H54 (cell line): ENCODE measurements at places on chromosomes 12 and 14.

DNA sequence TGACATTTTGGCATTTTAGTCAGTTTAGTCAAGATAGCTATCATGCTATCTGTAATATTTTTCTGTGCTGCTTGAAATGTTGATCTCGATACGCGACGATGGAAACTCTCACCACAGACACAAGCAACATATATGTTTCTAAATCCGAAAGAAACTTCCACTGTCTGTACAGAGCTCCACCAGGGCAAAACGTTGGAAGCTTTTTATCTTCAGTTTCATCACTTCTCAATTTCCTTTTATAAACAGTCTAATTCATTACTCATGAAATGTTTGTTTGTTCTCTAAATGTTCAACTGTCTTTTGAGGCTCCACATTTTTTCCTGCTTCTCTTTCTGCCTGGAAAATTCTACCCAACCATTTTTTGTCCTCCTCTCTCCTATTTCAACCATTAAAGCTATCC lies 737.6 kb downstream of the SLC16A7 start:
- DNase-seq = no peak

DNA sequence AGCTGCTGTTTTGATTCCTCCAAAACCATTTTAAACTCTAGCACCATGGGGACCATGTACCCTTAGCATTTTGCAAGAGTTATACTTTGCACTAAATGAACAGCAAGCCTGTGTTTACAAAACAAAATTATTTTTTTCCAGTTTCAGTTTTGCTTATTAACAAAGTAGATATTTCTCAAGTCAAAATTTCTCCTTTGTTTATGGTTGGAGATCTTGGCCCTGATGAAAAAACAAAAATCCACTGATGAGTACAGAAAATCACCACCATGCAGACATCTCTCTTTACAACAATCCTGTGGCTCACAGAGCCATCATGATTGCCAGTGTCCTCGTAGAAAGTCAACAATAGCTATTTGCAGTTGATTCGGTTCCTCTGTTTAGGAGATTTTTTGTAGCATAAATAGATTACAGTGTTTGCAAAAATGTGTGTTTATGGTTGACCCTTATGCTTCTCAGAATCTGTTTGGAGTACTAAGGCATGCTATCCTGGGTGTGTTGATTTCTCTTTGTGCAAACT lies 201.1 kb upstream of the NUDT4 start:
- no peak for DNase-seq

DNA sequence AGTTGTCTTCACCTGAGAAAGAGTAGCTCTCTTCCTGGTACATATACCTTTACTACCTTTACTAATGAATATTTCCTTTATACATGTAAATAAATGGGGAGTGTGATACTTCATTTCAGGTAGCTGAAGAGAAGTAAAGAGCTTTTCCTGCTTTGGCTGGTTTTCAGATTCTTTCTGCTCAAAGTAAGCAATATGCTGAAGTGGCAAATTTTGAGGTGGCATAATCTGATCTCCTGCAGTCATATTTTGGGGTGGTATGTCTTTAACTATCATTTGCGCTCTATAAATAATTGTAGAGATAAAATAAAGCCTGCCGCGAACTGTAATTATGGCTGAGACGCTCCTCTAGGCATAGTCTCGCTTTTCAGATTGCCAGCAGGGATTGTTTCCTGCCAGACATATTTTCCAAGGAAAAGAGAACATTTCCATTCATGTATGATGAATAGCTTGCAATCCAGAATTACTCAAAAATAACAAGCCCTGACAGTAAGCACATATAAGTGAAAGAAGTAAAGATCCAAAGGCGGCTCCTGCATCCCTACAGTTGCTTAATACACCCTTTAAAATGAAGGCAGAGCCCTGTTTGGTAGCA lies 200.7 kb downstream of the C12orf50 start:
- DNase-seq = no peak

DNA sequence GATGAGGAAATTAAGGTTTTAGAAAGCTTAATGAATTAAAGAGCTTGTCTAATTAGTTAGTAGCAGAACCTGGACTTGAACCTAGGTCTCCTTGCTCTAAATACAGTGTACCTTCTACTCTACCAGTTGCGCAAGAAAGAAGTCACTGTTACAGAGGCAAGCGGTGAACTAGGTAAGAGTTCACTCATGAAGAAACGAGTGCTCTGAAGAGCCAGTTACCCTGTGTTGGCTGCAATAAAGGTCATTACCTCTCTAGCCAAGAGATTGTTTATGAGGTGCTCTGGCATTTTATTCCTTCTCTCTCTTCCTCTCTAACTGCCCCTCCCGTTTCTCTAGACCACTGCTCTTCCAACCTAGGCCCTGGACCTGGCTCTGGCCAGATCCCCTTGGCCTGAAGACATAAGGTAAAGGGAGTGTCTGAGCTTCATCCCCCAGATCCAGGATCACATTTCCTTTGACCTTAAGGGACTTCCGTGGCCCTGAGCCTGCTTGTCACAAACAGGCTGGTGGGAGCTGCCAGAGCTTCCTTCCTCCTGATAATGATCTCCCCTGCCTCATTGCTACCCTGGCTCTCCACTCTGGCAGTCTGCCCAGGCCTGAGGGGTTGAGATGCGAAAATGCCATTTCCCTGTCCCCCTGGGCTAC lies 1.9 kb downstream of the RNASE7 start:
- no peak for DNase-seq

- DNase-seq = no peak
Measured at GRCh38 chr12:115421796-115422709, 738.1 kb upstream of the TBX3 start.

- no peak for DNase-seq
Measured at GRCh38 chr12:106333010-106333409, 24.5 kb upstream of the POLR3B start.

- no peak for DNase-seq
Measured at GRCh38 chr12:21604245-21605101, at the start of gene GYS2. TSS of gene GYS2 (minus strand) at chr12:21604847. CDS start at chr12:21604592, 255 bp downstream.

DNA sequence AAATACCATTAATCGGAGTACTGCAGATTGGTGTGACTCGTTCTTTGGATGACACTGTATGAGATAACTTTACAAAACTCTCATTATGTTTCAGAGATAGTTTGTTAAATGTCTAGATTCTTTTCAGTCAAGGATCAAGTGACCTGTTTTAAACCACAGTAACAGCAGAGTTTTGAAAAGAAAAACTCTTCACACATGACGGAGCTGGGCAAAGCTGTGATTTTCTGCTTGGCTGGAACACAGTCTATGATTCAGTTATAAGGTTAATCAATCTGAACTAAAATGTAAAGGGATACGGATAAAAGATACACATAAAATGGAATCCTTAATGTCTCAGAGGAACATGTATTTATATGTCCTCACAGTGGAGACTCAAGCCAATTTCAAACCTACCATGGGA lies 573.2 kb downstream of the PRKD1 start:
- DNase-seq = no peak

DNA sequence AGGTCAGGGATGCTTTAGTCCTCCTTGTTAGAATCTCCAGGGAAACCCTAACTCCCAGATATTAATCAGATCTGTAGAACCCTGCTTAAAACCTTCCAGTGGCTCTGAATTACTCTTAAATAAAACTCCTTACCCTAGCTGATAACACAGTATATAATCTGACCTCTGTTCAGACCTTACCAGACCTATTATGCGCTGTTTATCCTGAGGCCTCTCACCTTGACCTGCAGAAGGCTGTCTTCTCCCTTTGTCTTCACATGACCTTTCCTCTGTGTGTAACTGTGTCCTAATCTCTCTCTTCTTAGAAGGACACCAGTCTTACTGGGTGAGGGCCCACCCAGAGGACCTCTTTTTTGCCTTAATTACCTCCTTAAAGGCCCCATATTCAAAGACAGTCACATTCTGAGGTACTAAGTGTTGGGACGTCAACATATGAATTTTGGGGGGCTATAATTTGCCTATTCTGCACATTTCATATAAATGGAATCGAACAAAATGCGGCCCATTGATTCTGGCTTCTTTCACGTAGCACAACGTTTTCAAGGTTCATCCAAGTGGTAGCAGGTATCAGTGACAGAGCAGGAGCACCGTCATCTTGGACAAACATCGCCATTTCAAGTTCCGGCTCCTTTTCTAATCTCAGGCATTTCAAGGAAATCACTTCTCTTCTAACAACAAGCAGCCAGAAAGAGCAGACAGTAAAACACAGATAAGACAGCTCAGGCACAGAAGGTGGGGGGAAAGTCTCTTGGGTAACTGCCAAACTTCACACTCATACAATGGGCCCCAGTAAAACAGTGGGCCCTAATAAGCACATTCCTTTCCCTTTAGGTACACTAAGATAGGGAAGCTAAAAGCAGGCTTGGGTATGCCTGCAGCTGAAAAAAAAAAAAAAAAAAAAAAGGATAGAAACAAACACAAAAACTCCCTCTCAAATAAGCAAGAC lies 200.2 kb upstream of the NUDT4 start:
- DNase-seq = no peak

- no peak for DNase-seq
Measured at GRCh38 chr14:24053548-24054323, 1.9 kb downstream of the CARMIL3 start.

DNA sequence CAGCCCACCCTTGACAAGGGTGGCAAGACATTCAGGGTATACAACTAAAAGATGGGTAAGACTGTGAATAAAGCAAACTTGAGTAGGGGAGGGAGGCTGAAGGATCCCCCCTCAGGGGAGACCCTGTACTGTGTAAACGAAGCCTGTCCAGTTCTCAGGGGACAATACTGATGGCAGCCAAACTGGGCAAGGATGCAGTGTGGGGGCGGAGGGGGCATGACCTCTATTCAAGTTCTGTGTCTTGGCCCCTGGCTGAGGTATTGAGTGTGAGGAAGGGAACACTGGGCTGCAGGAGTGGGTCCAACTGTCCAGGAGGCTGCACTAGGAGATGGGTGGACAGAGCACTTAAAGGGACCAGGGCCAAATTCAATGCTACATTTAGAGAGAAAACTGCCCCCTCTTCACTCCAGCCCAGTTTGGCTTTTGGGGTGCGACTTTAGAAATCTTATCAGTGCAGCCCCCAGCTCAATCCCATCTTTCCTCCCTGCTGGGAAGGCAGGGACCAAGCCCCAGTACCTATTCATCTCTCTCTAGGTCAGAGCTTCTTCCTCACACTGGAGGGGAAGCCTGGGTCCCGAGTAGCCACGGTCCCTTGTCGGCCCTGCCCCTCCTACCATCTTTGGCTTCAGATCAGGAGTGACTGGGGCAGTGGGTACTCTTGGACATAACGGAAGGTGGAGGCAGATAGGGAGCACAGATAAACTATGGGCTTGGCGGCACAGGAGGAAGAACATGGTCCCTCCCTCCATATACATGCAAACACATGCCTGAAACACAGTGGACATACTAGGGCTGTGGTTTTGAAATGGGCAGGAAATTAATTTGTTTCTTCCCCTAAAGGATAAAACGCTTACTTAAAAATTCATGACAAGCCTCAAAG lies 11.8 kb downstream of the SLC39A5 start:
- no peak for DNase-seq

- no peak for DNase-seq
Measured at GRCh38 chr12:52845946-52846345, 2.8 kb downstream of the KRT78 start.

DNA sequence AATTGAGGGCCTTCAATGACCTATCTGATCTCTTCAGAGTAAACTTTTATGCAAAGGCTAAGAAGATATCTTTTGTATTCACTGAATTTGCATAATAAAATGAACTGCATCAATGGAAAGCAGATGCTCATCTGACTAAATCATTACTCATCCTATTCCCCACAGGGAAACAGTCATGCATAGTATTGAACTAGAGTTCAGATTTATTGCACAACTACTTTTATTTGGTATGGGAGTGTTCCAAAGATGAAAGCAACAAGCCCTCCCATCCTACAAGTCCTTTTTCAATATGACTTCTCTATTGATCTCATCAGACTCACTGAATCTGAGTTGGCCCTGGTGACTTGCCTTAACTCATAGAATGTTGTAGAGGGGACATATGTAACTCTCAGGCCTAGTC lies 159.8 kb downstream of the KITLG start:
- peak; percentile 10 for DNase-seq

DNA sequence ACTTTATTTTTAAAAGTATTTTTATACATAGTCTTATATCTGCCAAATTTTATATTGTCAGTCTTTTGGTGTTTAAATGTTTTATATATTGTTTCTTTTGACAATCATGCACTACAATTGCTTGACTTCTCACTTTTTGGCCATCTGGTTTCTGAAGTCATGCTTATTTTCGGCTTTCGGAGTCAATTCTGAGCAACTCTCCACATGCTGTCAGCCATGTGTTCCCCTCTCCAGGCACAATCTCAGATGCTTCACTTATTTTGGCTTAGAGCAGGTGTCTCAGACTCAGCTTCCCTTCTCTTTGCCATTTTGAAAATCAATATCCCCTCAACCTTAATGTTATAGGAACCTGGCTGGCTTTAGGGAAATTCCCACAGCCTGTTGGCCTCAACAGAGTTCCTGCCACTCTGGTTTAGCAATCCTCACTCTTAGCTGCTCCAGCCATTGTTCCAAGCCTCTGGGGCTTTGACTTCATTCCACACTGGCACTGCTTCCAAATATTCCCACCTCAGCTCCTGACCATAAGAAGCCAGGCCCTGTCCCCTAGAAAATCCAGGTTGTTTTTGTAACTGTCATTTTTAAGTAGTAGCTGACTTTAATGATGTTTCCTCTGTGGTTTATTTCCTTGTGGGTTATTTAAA lies 125.5 kb upstream of the FAR2 start:
- DNase-seq = no peak

DNA sequence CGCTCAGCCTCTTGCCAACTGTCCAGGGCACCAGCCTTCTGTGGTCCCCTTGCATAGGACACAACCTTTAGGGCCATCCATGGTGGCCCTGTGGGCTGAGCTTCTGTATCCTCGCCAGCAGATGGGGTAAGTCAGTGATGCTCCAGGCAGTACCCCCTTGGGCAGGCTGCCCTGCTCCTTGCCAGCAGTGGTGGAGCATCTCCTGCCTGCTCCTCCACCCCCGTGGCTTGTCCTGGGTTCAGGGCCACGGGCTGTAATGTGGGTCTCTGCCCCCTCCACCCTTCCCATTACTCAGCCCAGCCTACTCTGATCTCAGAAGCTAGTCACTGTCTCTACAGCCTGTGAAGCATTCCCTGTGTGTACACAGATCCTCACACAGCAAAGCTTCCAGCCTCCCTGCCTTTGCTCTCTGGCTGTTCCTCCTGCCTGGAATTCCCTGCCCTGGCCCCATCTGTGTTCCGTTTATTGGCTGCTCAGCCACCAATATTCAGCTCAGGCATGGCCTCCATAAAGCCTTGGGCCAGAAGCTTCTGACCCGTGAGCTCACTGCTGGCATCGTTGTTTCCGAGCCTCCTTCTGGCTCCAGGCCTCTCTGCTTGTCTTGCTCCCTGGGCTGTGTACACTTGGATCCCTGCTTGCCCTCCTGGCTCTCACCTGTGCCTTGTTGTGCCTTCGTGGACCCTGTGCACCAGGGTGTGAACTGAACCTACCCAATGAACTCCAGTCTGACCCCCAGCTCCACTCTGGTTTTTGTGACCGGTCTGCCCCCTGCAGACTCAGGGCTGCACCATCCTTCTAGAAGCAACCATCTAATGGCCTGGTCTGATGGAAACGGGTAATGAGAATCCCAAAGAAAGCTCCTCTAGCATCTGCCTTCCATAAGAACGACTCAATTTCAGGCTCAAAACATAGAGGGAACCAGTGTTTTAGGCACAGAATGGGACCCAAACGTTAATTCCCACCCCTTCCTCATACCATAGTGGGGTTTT lies 177.0 kb upstream of the PRMT8 start:
- no peak for DNase-seq

GRCh38 chr14:36647417-36647823 lies 14.2 kb upstream of the PAX9 start:
- no peak for DNase-seq

- no peak for DNase-seq
Measured at GRCh38 chr14:81638656-81639280, 105.1 kb upstream of the SEL1L start.

GRCh38 chr12:52169886-52170285 lies 21.9 kb downstream of the KRT80 start:
- no peak for DNase-seq

- DNase-seq = no peak
Measured at GRCh38 chr12:108744021-108744897, 12.9 kb upstream of the CORO1C start.
